ENCODE measurements at places on chromosomes 3 and 15.

- peak; percentile 16 for DNase-seq
These were observed 406.1 kb downstream of the TBC1D5 start for GRCh38 chr3:17336291-17336690.

DNA sequence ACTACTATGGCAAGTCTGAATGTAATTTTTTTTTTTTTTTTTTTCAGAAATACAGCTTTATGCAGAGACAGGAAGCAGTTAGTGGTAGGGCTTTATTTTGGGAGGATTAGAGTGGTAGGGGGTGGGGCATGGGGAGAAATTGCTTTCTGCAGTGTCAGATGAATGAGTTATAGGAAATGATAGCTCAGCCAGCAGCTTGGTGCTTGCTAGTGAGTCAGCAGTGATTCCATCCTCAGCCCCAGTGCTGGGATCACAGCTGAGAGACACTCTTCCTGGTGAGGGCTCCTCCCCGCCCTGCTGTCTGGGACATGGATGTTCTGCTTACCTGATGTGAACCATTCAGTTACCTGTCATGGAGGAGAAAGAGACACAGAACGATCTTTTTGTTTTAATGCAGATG, 39.6 kb downstream of the SEMA6D start:
- DNase-seq, result peak; percentile 1

DNA sequence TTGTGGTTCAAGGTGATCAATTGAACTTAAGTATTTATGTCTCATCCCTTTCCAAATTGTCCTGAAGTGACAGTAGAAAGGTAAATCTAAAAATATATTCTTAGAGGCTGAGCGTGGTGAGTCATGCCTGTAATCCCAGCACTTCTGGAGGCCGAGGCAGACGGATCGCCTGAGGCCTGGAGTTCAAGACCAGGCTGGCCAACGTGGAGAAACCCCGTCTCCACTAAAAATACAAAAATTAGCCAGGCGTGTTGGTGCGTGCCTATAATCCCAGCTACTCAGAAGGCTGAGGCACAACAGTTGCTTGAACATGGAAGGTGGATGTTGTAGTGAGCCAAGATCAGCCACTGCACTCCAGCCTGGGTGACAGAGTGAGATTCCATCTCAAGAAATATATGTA, 226.6 kb downstream of the DPH6 start:
- DNase-seq, result no peak

DNA sequence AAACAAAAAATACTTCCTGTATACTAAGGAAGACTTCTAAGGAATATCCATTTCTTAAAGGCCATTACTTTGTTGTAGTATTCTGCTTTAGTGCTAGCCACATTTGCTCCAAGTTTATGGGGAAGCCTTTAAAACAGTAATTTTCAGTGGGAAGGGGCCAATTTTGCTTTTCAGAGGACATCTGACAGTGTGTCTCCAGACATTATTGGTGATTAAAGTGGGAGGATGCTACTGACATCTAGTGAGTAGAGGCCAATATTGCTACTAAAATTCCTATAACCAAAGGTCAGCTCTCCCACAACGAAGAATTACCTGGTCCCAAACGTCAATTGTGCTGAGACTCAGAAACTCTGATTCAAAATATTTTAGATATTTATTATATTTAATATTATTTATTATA, 24.8 kb downstream of the SLC28A2 start:
- no peak for DNase-seq

DNA sequence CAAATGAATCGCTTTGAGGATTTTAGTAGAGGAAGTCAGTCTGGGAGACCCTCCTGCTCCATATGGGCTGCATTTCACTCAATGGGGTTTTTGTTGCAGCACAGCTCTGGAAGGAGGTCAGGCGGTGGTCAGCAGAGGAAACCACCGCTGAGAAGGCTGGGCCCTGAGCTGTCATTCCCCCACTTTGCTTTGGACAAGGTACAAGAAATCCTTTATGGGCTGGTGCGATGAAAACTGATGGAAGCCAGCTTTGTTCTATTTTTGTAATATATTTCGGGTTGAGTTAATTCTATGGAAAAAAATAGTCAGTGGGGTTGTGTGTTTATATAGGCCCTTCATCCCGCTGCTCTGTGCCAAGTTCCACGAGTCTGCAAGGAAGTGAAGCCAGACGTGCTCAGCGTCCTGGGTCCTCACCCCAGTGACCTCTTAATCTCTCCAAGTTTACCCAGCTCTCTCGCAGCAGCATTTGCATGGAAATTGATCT, 157.1 kb upstream of the TMC3 start:
- no peak for DNase-seq

DNA sequence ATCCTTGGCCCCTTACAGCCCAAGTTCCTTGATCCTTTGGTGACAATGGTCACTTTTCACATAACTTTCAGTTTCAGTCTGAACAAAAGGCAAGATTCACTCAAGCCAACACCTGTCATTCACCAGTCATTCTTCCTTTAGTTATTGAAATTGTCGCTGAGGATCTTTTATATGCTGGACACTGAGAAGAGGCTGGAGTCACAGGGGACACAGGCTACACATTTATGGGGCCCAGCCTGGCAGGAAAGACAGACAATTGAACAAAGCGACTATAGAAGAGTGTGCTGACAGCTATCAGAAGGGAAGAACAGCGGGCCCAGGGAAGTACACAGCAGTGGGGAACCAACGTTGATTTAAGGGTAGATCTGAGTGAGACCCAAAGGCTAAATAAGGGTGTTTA, 69.8 kb upstream of the PROK2 start:
- no peak for DNase-seq

GRCh38 chr15:35702946-35703495, 157.1 kb upstream of the DPH6 start:
- DNase-seq, result no peak

DNA sequence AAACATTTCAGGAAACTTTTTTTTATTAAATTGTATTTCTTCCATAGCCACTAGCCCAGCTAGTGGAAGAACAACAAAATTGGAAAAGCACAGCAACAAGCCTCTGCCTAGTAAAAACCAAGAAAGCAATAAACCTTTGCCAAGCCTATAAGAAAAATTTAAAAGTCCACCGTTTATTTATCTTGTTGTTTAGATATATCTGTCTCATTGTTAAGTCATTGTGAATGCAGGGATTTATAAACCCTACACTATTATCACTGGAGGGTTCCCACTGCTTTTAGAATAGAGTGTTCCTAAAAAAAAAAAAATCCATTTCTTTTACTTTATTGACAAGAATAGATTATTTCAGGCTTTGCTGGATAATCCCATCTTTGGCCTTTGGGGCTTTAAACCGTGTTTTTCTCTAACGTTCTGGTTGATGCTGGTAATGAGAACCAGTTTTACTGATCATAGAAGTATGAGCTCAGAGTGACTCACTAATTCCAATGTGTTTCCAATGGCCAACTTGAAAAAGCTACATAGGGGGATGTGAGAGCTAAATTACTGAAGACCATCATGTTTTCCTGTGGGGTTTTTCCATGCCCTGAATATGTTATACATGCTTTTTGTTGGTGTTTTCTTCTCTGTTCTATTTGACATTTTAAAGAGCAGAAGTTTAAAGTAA, 634.1 kb downstream of the RBMS3 start:
- DNase-seq, result no peak

GRCh38 chr15:38818157-38818790, 253.7 kb upstream of the RASGRP1 start:
- DNase-seq, result no peak

- DNase-seq, result no peak
These were observed 326.2 kb downstream of the CTNNB1 start for GRCh38 chr3:41525303-41526064.

- DNase-seq, result no peak
These were observed 660 bp downstream of the UROC1 start for GRCh38 chr3:126516936-126517290.

GRCh38 chr3:131427226-131427625, 45.7 kb downstream of the NUDT16 start:
- DNase-seq, result no peak

DNA sequence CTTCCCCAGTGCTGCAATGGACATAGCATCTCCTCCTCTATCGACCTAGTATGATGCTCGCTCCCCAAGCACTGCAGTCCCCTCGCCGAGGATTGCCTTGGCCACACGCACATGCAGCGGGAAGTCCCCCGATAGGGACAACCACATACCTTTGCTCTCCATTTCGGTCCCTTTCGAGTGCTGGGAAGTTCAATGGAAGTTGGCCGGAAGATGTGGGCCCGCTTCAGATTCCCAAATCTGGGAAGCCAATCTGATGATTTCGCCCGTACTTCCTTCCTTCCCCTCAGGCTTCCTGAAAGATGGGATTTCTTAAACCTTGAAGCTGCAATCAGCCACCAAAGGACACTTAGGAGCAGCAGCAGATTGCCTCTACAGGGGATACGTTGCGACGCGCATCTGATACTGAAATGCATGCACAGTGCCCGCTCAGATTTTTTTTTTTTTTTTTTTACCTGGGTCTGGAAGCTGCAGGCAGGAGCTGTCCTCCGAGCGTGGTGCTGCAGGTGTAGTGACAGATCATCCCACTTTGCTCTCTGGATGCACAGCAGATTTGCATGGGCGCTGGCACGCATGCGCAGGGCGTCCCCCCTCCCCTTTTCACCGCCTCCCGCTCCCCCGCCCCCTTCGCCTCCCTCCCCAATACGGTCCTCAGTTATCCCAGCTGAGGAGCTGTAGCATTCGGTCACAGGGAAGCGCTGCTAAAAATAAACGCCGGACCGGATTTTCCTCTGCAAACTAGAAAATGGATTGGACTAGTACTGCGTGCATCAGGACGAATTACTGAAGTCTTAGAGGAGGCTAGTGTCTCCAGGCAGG, at the start of gene FGF12:
FGF12 (minus strand) TSS at position 510 of the 816 bp plus-strand sequence.
- DNase-seq, result peak; percentile 17

- DNase-seq, result peak; percentile 70
These were observed 50.0 kb upstream of the NMD3 start for GRCh38 chr3:161171113-161171512.

DNA sequence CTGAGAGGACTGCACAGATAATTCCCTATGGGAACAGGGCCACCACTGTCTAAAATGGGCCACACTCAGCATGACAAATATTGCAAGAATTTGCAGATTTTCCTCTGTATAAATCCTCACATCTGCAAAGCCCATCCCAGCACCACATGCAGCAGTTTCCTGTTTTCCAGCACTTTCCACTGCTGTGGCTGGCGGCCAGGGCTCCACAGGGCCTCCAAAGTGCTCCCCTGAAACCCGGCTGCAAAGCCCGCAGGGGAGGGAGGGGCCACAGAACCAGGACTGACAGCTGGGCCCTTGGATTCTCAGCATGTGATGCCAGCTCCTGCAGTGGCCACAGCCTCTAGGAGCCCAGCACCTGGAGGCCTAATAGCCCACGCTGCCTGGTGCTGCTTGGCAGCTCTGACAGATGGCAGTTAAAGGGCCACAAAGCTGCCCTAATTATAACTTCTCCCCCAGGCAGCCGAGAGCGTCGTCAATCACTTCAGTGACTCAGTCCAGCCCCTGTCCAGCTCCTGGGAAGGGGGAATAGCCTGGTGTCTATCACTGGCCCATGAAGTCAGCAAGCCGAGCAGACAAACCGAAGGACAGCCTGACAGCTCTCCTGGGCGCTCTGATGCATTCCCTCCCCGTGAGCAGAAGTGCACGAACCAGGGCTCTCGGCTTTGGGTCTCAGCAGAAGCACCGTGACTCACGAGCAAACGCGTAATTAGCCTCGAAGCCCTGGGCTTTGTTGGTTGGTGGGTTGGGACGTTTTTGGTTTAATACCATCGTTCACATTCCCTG, 4.7 kb downstream of the LRRC15 start:
- DNase-seq, result peak; percentile 64

DNA sequence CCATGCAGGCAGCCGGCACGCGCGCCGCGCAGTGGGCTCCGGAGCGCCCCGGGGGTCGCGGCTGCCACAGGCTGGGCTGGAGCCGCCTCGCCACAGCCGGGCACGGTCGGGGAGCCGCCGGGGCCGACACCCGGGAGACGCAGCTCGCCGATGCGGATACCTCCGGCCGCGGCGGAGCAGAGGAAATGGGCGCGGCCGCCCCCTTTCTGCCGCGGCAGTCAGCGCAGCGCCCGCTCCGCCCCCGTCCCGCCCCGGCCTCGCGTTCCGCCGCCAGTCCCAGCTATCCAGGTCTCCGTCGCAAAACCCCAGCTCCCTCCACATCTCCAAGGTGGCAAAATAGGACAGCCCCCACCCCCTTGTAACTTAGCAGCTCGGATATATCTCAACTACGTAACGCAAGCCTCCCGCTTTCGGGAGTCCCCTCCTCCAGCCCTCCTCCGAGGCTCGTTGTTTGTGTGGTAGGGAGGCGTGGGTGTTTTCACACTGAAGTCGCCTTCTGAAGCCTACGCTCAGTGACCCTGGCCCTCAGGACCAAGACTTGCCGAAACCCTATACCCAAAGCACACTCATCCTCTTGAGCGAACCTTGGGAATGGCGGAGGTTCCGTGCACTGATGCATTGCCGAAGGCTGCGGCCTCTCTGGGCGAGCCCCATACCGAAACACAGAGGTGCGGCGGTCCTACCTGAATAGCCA, at the start of gene SH3BP5:
SH3BP5 (minus strand) TSS at position 182 of the 694 bp plus-strand sequence; CDS start at position 4, 178 bp downstream.
- DNase-seq, result peak; percentile 88

GRCh38 chr15:66290518-66290917, 2.9 kb upstream of the DIS3L start:
- no peak for DNase-seq

DNA sequence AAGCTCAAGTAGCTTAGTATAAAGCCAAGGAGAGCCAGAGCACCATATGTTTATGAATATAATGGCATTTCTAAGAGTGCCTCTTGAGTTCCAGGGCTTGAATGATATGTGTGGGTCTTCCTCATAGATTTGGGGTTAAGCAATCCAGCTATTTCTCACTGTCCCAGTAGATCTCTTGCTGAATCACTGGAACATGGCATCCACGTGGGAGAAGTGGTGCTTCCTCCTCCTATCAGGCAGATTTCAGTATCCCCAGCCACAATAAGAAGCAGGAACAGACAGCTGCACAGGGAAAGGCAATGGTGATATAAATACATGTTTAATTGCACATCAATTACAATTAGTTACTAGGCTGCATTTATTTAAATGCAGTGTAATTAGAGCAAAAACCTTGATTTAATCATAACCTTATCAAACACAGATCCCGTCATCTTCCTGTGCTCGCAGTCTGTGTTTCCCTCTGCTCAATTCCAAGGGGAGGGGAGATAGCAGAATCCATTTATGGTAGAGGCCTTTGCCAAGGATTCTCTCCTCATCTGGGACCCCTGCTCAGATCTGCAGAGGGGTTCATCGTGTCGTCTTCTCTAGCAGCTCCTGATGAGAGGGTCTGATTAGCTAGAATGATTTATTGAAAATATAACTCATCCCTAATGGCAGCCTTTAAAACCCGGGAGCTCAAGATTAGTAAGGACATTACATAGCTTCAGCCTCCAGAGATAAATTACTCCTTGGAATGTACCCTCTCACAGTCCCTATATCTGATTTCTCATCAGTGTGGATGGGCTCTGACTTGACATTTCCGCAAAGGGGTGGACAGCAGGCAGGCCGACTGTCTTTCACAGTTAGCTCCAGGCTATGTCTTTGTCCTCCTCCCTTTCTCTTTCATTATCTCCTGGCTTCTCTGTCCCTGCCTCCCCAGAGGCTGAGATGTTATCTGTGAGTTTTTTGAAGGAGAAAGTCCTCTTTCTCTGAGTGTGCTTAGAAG, 775.9 kb downstream of the AGBL1 start:
- no peak for DNase-seq
